ENCODE measurements at places on chromosomes 3 and 15.

GRCh38 chr3:45991341-45991740 is 4.3 kb downstream of the FYCO1 start:
- DNase-seq = no peak

GRCh38 chr15:57144448-57144847 is 226.0 kb downstream of the TCF12 start:
- DNase-seq = no peak

DNA sequence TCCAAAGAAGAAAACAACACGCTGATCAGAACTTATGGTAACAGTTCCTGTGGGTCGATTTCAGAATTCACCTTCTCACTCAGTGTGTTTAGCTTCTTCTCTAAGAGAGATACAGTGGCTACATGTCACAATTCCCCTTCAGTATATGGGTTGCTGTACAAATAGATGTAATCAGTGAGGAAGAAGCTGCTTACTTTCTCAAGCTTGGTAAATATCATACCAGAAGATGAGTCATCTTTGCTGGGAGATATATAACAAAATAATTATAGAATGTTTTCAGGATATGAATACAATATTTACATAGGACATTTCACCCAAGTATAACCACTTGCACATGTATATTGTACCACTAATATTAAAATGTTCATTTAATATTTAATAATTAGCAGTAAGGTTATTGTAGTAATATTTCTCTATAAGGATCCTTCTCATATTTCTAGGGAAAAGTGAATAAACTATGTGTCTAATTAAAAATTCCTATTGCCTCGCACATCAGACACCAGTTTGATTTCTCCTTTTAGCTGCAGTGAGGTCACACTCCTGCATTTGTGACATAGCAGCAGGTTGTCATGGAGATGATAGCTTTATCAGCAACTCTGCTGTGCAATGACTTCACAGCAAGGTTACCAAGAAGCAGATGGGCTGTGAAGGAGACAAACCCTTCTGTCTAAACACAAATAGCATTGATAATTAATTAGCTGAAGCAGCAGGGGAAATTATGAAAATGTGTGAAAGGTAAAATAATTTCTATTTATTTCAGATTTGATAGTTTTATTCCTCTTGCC is 211.4 kb downstream of the TUSC7 start:
- DNase-seq = no peak

GRCh38 chr3:128354788-128355542 is 111.7 kb downstream of the DNAJB8 start:
- DNase-seq = no peak

GRCh38 chr3:185680231-185680630 is 94.1 kb downstream of the SENP2 start:
- DNase-seq = no peak

GRCh38 chr3:142310439-142310838 is 85.1 kb upstream of the GK5 start:
- DNase-seq = no peak

- no peak for DNase-seq
Observed at GRCh38 chr3:142664311-142664710, 59.5 kb upstream of the TRPC1 start.

DNA sequence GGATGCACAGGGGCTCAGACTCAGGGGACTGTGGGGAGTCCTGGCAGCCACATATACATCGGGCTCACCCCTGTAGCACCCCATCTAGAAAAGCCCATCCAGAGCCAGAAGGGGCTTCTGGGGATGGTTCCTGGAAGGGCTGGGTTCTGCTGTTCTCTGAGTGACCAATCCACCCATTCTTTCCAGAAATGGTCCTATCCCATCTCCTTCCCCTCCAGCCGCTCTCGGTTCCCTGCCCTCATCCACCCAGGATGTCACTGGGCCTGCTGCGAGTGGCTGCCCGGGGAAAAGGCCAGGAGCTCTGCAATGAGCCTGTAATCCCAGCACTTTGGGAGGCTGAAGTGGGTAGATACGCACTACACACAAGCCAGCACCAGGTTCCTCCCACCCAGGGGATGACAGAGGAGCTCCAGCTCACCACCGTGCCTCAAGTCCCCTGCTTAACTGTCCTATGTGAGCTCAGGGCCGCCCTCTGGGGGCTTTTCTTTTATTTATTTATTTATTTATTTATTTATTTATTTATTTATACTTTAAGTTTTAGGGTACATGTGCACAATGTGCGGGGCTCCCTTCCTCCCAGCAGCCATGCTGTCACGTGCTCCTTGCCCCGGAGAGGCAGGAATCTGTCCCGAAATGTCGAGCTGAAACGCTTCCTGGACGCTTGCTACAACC is 13.6 kb upstream of the CSK start:
- DNase-seq = no peak

DNA sequence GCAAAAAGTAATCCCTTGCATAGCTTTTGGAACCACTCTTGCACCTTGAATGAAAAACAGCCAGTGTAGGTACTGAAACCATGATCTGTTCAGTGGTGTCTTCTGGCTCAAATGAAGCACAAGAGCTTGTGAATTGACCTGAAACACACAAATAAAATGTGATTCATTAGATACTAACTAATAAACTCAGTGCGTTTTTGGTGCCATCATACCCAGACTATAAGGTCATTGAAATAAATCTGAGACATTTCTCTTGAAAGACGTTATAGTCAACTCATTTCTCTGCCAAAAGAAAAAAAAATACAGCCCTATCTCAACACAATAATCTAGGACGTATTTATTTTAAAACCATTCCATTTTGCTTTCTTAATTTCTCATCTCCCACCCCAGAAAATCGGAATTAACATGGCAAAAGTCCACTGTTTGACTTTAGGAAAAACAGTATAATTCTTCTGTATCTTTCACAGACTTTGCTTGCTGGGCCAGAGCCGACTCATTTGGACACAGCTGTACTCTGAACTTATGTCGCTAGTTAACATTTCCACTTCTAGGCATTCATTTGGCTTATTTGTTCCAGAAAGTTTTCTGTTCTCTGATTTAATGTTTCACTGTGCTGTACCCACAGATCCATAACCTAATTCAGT is 284.9 kb upstream of the TBL1XR1 start:
- no peak for DNase-seq

DNA sequence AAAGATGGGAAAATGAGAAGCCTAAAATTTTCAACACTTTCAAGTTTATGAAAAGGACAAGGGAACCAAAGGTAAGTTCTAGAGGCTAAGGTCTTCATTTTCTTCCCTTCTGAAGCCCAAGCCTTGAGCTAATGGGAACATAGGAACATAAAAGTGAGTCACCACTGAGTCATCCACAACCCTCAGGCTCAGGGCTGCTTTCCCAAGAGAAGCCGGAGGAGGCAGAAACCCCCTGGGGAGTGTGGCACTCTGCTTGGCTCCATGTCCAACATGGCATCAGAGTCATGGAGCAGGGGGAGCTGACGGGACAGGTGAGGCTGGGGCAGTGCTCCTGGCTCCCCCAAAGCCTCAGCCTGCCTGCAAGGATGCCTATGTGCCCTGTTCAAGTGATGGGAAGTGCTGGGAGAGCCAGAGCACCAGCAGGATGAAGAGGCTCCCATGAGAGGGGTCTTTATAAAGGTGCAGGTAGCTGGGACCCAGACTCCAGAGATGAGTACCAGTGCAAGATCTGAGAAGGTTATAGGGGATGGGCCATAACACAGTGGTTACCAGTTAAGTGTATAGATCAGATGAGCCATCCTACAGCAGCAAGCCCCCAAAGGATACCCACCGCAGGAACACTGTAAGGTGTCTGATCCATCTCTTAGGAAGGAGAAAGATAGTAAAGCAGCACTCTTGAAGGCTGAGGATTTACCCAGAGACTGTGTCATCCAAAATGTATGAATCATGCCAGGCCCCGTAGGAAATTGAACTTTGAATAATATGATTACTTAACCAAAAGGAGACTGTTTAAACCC is 31.8 kb upstream of the RYR3 start:
- peak; percentile 80 for DNase-seq

- DNase-seq = no peak
Observed at GRCh38 chr15:66285533-66286280, 7.7 kb upstream of the DIS3L start.

DNA sequence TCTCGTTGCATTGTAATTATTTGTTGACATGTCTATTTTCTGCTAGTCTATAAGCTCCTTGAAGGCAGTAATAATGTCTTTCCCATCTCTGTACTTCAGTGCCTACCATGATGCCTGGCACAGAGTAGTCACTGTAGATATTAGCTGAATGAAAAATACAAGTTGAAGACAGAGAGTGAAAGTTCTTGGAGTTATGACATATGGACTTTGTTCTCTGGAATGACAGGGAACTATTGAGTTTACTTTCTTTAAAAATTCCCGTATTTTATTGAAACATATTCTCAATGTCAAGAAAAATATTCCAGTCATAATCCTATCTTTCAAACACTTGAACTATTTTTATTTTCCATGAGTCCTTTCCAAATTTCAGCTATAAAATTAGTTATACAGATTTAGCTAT is 3.0 kb downstream of the BLM start:
- no peak for DNase-seq

GRCh38 chr3:47762233-47762632 is 19.5 kb downstream of the SMARCC1 start:
- no peak for DNase-seq

- no peak for DNase-seq
Observed at GRCh38 chr3:157126365-157126764, 33.6 kb downstream of the CCNL1 start.

DNA sequence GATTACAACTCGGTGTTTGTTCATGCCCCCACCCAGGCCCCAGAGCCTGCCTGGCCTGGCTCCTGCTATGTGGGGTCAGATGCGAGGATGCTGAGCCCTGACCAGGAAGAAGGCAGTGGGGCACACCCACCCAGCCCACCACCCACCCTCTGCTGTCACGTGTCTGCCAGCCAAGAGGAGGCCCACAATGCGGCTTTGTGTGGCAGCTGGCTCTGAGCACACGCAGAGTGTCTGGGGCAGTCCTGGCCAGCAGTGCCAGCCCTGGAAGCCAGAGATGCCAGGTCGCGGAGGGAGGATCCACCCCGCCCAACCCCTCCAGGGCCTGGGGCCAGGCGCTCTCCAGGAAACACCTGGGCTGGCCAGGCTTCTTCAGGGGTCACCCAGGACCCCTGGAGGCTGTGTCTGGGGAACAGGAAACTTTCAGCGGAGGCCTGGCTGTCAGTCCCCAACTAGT is 26.4 kb upstream of the KLF13 start:
- no peak for DNase-seq

DNA sequence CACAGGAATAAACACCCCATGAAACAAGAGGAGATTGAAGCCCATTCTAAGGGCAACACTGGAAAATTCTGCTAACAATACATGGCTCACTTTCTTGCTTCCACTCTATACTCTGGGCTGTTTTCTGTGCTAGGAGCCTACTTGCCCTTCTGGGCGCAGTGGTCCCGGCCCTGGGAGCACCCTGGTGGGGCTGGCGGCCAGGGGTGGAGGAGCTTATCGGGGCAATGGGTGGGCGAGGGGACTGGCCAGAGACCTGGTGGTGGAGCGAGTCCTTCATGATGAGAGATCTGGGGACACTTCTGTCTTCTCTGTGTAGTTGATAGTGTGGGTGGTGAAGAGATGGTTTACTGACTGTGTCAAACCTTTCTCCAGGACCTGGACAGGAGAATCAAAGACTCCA is 1128.5 kb downstream of the TBL1XR1 start:
- DNase-seq = no peak

DNA sequence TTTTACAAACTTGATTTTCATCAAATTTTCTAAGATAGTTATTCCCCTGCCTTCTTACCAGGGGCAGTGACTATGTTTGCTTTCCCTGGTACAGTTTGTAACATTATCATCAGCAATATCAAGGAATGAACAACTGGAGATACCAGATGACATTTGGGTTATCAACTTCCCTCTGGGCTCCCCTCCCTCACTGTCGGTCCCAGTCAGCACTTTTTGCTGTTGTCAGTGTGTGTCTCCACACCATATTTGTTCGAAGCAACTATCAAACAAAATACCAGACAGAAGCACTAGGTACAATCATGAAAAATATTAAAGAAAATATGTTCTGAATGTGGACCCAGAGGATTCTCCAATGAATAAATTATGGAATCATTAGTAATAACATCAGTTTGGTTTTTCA is 75.3 kb downstream of the PLOD2 start:
- no peak for DNase-seq

DNA sequence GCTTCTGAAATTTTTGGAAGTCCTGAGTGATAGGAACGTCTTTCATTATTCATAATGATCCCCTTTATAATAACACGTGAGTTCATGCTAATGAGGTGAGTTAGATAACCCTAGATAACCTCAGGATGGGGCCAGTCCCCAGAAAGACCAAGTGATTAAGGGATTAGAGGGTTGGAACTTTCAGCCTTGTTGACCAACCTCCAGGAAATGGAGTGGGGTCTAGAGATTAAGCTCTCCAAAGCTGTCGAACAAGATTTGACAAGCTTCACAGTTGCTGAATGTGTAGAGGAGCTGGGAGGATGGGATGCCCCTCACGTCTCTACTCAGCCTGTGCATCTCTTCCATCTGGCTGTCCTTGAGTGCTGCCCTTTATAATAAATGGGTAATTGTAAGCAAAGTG is 107.1 kb downstream of the ZMAT3 start:
- DNase-seq = no peak

DNA sequence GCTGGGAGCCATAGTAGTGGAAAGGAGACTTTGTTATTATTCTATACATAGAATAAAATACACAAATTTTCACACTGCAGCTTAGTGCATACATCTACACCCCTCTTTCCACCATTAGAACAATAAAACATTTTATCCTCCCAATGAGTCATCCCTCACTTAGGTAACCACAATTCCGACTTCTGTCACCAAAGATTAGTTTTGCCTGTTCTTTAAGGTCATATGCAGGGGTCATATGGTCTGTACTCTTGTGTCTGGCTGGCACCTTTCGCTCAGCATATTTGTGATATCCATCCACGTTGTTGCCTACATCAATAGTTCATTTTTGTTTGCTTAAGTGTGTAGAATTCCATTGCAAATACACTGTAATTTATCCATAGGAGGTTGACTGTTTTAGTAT is 399.4 kb downstream of the SHQ1 start:
- DNase-seq = no peak

DNA sequence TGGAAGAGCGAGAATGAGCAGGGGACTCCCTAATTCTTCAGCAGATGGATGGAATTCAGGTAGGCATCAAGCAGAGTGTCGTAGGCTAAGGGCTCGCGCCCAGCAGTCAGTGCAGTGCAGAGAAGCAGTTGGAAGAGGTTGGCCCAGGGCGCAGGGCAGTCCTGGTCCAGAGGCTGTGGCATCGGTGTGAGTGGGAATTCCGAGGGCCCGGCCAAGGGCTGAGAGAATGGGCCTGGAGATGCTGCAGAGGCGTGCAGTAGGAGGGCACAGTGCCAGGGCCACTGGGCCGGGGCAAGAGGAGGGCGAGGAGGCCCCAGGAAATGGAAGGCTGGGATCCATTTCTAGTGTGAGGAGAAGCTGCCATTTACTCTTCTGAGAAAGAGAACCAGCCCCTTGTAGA is 74.4 kb downstream of the AAGAB start:
- DNase-seq = no peak

GRCh38 chr3:65674226-65674625 is 364.5 kb downstream of the MAGI1 start:
- DNase-seq = no peak

GRCh38 chr3:161821591-161821990 is 325.0 kb downstream of the OTOL1 start:
- DNase-seq = no peak

- DNase-seq = no peak
Observed at GRCh38 chr3:64865839-64866570, 178.2 kb upstream of the ADAMTS9 start.
